Adrenal gland (tissue), 19 donors: ENCODE measurements at places on chromosomes 5 and 9.
A peak's percentile ranks its signal among the peaks of the same experiment; 100 is the strongest.

- H3K4me3 ChIP-seq: no peak overlapping the region
- no peaks in the 10 kb centered on the region for H3K27me3 ChIP-seq
- H3K27ac ChIP-seq: no peak overlapping the region
- no peaks in the 10 kb centered on the region for H3K36me3 ChIP-seq
- DNase-seq: no peak
Measured at GRCh38 chr9:20065796-20066700, 277.2 kb upstream of the SLC24A2 start.

GRCh38 chr5:151619812-151620460 is 28.8 kb upstream of the FAT2 start:
- H3K36me3 ChIP-seq: no peaks in the 10 kb centered on the region
- no peak overlapping the region for H3K27ac ChIP-seq
- H3K27me3 ChIP-seq: peaks cover 5% of the 10 kb centered on the region
- H3K4me3 ChIP-seq: no peak overlapping the region
- H3K4me1 ChIP-seq: no peaks in the 10 kb centered on the region
- no peak for DNase-seq

DNA sequence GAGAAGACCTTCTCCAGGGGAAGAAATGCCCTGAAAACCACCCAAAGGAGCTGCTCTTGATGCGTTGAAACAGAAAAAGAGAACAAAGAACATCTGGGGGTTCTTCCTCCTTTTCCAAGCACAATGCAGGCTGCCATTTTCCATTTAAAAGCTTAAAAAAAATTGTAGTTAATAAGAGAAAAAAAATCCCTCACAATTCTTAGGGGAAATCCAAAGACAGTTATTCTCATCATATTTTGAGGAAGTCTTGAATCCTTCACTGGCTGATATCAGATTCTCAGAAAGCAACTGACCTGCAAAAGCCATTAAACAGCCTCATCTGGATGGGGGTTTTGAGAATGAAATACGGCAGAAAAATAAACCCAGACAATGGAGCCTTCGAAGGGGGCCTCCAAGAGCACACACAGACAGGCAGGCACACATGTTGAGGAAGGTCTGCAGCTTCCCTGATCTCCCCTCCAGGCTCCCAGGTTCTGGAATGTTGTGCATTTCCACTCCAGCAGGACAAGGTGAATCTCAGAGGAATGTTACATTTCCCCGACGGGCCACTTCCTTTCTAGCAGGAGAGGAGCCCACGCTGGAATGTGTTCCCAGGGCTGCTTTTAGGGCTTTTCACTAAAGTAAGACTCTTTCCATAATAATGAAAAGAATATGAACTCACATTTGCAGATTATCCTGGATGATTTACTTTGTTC is 159.4 kb upstream of the S1PR3 start:
- H3K27me3 ChIP-seq: no peaks in the 10 kb centered on the region
- peaks cover 12% of the 10 kb centered on the region for H3K4me1 ChIP-seq
- no peaks in the 10 kb centered on the region for H3K36me3 ChIP-seq
- H3K27ac ChIP-seq: no peak overlapping the region
- DNase-seq: no peak
- no peak overlapping the region for H3K4me3 ChIP-seq

GRCh38 chr5:140239939-140240700 is 62.8 kb downstream of the PFDN1 start:
- no peak overlapping the region for H3K4me3 ChIP-seq
- DNase-seq: peak; percentile 82
- peaks cover 8% of the 10 kb centered on the region for H3K36me3 ChIP-seq
- H3K27ac ChIP-seq: no peak overlapping the region

- no peak overlapping the region for H3K4me3 ChIP-seq
- peak; percentile 70 for DNase-seq
- H3K27me3 ChIP-seq: no peaks in the 10 kb centered on the region
- no peak overlapping the region for H3K27ac ChIP-seq
- H3K36me3 ChIP-seq: no peaks in the 10 kb centered on the region
- H3K4me1 ChIP-seq: peaks cover 4% of the 10 kb centered on the region
Measured at GRCh38 chr9:89593727-89594427, 10.9 kb upstream of the GADD45G start.

- peaks cover 43% of the 10 kb centered on the region for H3K36me3 ChIP-seq
- DNase-seq: peak; percentile 45
- H3K4me3 ChIP-seq: no peak overlapping the region
Measured at GRCh38 chr9:128735373-128735772, 11.4 kb upstream of the ZDHHC12 start.

DNA sequence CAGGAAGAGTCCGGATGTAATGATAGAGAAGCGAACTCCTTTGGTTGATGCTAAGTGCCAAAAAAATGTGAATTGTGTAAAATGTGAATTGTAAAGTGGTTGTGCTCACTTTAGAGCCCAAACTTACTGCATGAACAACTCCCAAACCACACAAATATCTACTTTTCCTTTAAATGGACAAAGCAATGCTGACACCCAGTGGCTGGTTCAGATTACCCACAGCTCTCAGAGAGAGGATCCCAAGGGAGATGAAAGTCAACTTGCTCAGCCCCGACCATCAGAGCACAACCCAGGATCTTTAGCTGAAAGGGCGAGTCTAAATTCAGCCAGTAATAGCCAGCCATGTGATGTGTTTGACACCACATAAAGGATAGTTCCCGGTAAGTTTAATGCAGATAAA is 133.7 kb downstream of the NMUR2 start:
- no peaks in the 10 kb centered on the region for H3K36me3 ChIP-seq
- H3K4me1 ChIP-seq: no peaks in the 10 kb centered on the region
- no peak overlapping the region for H3K4me3 ChIP-seq
- DNase-seq: peak; percentile 26

DNA sequence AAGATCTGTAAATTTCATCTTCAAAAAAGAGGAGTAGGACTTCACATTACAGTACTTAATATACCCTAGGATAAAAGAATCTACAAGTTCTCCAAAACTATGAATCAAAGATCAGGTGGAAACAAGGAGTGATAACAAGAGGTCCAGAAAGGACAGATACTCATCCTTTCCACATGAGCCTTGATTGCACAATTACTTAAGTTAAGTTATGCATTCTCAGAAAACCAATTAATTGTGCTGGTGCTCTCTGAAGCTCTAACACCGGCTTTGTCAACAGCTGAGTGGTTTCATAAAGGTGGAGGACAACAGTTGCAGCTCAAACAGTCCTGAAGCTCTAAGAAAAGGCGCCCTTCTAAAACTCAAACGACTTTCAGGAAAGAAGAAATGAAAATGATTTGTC is 251.9 kb downstream of the BNC2 start:
- no peak overlapping the region for H3K27ac ChIP-seq
- H3K4me1 ChIP-seq: no peaks in the 10 kb centered on the region
- DNase-seq: no peak
- no peaks in the 10 kb centered on the region for H3K36me3 ChIP-seq
- H3K4me3 ChIP-seq: no peak overlapping the region

- no peak overlapping the region for H3K27ac ChIP-seq
- H3K4me1 ChIP-seq: no peaks in the 10 kb centered on the region
- no peak for DNase-seq
- no peaks in the 10 kb centered on the region for H3K27me3 ChIP-seq
- H3K4me3 ChIP-seq: no peak overlapping the region
Measured at GRCh38 chr9:134290603-134291451, 35.4 kb upstream of the RXRA start.

DNA sequence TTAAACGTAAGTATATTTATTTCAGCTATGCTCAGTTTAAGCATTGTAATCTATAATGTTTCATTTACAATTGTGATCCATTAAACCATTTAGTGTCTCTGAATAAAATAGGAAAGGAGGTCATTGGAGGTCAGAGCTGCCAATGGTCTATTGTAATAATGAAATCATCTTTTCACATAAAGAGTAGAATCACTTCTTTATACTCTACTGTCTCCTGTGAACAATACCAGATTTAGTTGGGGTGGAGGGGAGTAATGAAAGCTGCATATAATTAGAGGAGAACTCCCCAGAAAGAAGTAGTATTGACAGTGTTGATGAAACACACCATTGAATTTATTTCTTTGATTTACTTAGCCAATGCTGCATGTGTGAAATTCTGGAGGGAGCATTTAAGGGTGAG is 35.1 kb upstream of the ZFYVE16 start:
- no peaks in the 10 kb centered on the region for H3K4me1 ChIP-seq
- H3K27ac ChIP-seq: no peak overlapping the region
- no peaks in the 10 kb centered on the region for H3K27me3 ChIP-seq
- no peaks in the 10 kb centered on the region for H3K36me3 ChIP-seq
- DNase-seq: no peak

- H3K27ac ChIP-seq: no peak overlapping the region
- no peak overlapping the region for H3K4me3 ChIP-seq
- DNase-seq: no peak
- no peaks in the 10 kb centered on the region for H3K4me1 ChIP-seq
Measured at GRCh38 chr5:153881687-153882086, 157.0 kb downstream of the FAM114A2 start.

DNA sequence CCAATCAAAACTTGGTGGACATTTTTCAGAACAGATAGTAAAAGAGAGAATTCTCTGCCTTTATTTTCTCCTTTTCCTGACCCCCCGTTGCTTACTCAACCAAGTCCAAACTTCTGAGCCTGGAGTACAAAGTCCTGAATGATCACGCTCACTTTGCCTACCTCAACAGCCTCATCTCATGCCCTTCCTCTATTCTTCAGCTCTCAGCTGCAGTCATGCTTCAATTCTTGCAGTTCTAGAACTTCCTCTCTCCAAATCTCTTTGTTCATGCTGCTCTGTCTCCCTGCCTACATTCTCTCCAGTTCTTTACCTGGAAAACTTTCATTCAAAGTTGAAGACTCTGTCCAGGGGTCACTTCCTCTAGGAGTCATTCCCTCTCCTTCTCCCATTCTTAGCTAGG is 398.5 kb upstream of the SLC24A2 start:
- H3K27ac ChIP-seq: no peak overlapping the region
- DNase-seq: no peak
- H3K36me3 ChIP-seq: no peaks in the 10 kb centered on the region
- H3K27me3 ChIP-seq: no peaks in the 10 kb centered on the region

- H3K4me1 ChIP-seq: no peaks in the 10 kb centered on the region
- no peak for DNase-seq
- H3K27me3 ChIP-seq: no peaks in the 10 kb centered on the region
- H3K36me3 ChIP-seq: no peaks in the 10 kb centered on the region
Measured at GRCh38 chr9:13728131-13728530, 448.6 kb upstream of the MPDZ start.

DNA sequence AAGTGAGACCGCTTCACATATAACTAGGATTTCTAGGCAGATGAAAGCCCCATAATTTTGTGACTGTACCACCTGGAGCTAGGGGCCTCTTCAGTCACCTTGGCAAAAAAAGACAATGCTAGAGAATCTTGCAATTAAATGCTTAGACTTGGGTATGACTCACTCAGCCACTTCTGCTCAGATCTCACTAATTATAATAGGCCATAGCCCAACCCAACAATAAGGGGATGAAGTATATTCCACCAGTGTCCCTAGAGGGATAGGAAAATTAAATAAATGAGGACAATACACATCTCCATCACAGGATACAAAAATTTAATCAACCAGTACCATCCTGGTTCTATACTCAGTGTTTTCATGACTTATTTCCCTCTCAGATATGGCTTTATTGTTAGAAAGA is 1079.9 kb upstream of the C9orf72 start:
- H3K36me3 ChIP-seq: no peaks in the 10 kb centered on the region
- no peak for DNase-seq
- H3K27ac ChIP-seq: no peak overlapping the region
- H3K4me3 ChIP-seq: no peak overlapping the region
- H3K4me1 ChIP-seq: no peaks in the 10 kb centered on the region

DNA sequence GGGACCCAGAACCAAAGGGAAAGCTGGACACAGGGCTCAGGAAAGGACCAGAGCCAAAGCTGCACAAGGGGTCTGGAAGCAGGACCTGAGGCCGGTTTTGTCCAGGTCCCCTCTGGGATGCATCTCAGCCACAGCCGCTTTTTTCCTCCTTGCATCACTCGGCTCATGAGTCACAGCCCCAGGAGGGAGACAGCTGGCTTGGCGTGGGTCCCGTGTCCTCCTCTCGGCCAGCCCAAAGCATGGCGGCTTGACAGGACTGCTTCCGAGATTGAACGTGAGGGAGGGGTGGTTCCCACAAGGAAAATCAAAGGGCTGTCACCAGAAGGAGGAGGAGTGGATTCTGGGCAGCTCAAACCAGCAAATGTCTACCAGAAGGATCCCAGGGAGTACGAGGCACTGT is 56.7 kb upstream of the CPLX2 start:
- H3K4me1 ChIP-seq: no peaks in the 10 kb centered on the region
- no peak overlapping the region for H3K27ac ChIP-seq
- H3K27me3 ChIP-seq: no peaks in the 10 kb centered on the region
- peak; percentile 82 for DNase-seq

- H3K36me3 ChIP-seq: no peaks in the 10 kb centered on the region
- H3K27me3 ChIP-seq: no peaks in the 10 kb centered on the region
- no peak overlapping the region for H3K4me3 ChIP-seq
- no peak overlapping the region for H3K27ac ChIP-seq
Measured at GRCh38 chr5:149596712-149597111, 15.4 kb downstream of the ARHGEF37 start.

DNA sequence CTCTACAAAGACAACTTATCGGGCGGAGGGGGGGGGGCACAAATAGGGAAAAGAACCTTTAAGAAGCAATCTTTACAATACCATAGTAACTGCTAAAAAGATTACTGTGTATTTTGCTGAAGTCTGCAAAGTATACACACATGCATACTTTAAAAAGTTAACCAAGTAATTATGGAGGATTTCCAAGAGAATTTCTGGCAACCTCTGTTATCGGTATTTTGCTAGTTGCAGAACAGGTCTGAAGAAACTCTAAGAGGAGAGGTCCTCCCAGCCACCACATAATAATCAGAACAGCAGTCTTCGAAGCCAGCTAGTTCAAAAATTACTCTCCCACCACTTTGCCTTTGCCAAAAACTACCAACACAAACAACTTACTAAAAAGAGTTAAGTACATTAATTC is 56.1 kb downstream of the UBAP2 start:
- no peaks in the 10 kb centered on the region for H3K4me1 ChIP-seq
- no peak for DNase-seq
- no peaks in the 10 kb centered on the region for H3K27me3 ChIP-seq
- H3K27ac ChIP-seq: no peak overlapping the region

DNA sequence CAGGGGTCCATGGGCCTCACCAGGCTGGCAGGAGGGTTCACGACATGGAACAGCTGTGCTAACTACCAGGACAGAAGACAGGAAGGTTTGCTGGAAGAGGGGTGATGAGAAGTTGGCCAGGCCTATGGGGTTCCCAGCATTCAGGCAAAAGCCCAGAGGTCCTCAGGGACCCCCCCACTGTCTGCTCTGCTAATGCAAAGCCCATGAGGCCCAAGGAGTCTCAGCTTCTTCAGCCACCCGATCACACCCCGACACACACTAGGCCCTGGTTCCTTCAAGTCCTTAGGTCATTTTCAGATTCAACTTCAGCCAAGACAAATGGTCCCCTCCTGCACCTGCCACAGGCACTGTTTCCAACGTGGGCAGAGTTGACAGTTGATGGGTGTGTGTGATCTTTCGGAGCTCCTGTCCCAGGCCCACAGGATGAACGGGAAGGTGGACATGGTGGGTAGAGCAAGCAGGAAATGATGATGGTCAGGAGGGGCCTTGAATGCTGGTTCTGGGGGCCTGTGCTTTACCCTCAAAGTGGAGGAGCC is 20.4 kb downstream of the ADAMTS2 start:
- no peak for DNase-seq
- no peaks in the 10 kb centered on the region for H3K27me3 ChIP-seq
- H3K27ac ChIP-seq: no peak overlapping the region
- H3K4me1 ChIP-seq: no peaks in the 10 kb centered on the region
- no peaks in the 10 kb centered on the region for H3K36me3 ChIP-seq
- H3K4me3 ChIP-seq: no peak overlapping the region

- H3K27me3 ChIP-seq: no peaks in the 10 kb centered on the region
- H3K27ac ChIP-seq: no peak overlapping the region
- no peak overlapping the region for H3K4me3 ChIP-seq
- no peak for DNase-seq
Measured at GRCh38 chr5:110201791-110202190, 512.1 kb downstream of the MAN2A1 start.

- H3K27me3 ChIP-seq: no peaks in the 10 kb centered on the region
- DNase-seq: no peak
- no peaks in the 10 kb centered on the region for H3K4me1 ChIP-seq
- H3K4me3 ChIP-seq: no peak overlapping the region
Measured at GRCh38 chr5:97075649-97076048, 66.8 kb downstream of the LIX1 start.
